ENCODE measurements at places on chromosomes 3 and 15.

- no peaks in the 10 kb centered on the region for H3K4me1 ChIP-seq
- DNase-seq = no peak
- no peaks in the 10 kb centered on the region for H3K36me3 ChIP-seq
- no peak overlapping the region for H3K4me3 ChIP-seq
- H3K27me3 ChIP-seq = peaks cover 4% of the 10 kb centered on the region
Measured at GRCh38 chr15:93452537-93453211, 363.7 kb upstream of the RGMA start.

- DNase-seq = no peak
- no peaks in the 10 kb centered on the region for H3K4me1 ChIP-seq
- peaks cover 2% of the 10 kb centered on the region for H3K36me3 ChIP-seq
- peaks cover 48% of the 10 kb centered on the region for H3K27me3 ChIP-seq
- no peak within 1 kb of the TSS for H3K4me3 ChIP-seq
- H3K27ac ChIP-seq = no peak within 1 kb of the TSS
Measured at GRCh38 chr3:126180477-126181397, at the start of gene ALDH1L1. Gene ALDH1L1, minus strand, starts transcription at chr3:126180586. Its CDS starts 19,607 bp downstream, at chr3:126160979.

GRCh38 chr15:81807186-81807585, 238.6 kb downstream of the MEX3B start:
- no peak overlapping the region for H3K4me3 ChIP-seq
- DNase-seq = no peak
- H3K27me3 ChIP-seq = no peaks in the 10 kb centered on the region
- no peaks in the 10 kb centered on the region for H3K36me3 ChIP-seq
- H3K4me1 ChIP-seq = no peaks in the 10 kb centered on the region
- no peak overlapping the region for H3K27ac ChIP-seq

DNA sequence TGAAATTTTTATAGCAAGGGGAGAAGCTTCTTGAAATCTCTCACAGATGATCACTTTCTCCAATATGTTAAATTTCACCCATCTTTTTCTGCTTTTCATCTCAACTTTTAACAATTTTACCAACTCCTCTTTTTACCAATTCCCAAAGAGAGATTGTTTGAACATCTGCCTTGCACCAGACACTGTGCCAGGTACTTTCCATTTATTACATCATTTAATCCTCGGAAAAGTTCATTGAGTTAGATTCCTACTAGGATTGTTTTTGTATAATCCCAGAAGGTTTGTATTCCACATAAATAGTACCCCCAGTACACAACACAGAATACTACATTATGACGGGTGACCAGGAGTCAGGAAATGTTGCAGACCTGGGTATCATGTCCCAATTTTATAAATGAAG, 74.1 kb downstream of the ATP8B4 start:
- no peak for DNase-seq
- H3K4me1 ChIP-seq = peaks cover 3% of the 10 kb centered on the region
- H3K27me3 ChIP-seq = no peaks in the 10 kb centered on the region
- no peaks in the 10 kb centered on the region for H3K36me3 ChIP-seq
- no peak overlapping the region for H3K27ac ChIP-seq

DNA sequence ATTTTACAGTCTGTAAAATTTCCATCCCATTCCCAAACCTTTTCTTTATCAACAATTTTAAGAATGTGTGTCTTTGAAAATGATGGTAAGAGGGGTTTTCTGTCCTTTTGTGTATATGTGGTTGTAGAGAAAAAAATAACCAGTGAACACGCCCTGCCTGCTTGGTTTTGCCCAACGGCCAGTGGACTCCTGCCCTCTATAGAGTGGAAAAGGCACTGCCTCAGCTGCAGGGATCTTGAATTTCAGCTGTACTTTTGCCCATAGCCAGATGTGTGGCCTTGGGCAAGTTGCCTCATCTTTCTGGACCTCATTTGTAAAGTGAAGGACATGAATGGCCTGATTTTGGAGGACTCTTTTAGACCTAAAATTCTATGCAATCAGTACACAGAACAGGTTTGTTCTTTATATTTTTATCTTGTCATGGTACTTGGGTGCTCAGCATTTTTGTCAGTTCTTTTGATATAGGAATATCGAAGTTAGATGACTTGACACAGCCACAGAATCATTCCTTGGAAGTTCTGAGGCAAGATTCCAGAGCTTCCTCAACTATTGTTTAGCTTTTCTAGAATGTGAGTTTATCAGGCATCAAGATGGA, 81.0 kb downstream of the CLDN11 start:
- no peak overlapping the region for H3K4me3 ChIP-seq
- DNase-seq = no peak
- no peaks in the 10 kb centered on the region for H3K27me3 ChIP-seq

DNA sequence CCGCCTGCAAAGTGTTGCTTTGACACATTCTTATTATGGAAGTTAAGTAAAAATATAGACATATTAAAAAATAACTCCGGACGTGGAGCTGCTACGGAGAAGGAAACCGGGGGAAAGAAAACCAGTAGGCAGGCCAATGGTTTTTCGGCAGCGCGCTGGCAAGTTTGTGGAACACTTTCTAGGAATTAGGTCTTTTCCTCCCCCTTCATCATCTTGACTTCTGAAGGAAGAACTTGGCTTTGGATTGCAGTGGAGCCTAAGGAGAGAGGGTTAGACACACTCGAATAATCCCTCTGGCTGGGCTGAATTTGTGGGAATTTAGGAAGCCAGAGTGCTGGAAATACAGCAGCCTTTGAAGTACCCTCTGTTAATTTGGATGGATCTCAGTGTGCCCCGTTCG, 317 bp downstream of the ROBO2 start:
- no peak overlapping the region for H3K27ac ChIP-seq
- H3K27me3 ChIP-seq = peaks cover 35% of the 10 kb centered on the region
- H3K4me3 ChIP-seq = no peak overlapping the region
- no peaks in the 10 kb centered on the region for H3K4me1 ChIP-seq

DNA sequence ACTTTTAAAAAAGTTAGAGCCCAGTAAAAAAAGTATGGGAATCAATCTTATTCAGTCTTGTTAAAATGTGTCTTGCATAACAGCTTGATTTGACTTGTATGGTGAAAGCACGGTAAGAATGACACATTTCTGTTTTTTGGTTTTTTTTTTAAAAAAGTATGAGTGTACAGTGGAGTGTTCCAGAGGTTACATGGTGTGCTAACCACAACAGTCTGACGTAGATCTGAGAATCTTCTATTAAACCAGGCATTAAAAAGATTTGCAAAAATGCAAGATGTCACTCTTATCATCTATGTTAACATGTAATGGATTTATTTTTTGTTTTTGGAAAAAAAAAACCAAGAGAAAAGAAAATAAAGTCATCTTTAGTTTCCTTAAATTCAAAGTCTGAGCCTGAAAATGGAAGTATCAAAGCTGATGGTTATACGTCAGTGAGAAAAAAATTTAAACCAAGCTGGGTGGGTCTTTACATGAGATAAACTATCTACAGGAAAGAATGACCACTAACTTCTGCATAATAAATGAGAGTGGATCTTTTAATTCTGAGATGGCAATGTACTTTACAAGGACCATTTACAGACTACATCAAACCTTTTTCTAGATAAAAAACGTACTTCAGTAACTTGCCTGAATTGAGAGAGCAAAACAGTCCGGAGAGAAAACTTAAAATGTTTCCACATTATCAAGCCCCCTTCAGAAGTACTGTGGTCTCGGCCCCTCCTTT, 1.6 kb downstream of the GABPB1 start:
- peaks cover 8% of the 10 kb centered on the region for H3K27me3 ChIP-seq
- H3K4me3 ChIP-seq = peak overlapping the region; percentile 82
- H3K4me1 ChIP-seq = peaks cover 53% of the 10 kb centered on the region

DNA sequence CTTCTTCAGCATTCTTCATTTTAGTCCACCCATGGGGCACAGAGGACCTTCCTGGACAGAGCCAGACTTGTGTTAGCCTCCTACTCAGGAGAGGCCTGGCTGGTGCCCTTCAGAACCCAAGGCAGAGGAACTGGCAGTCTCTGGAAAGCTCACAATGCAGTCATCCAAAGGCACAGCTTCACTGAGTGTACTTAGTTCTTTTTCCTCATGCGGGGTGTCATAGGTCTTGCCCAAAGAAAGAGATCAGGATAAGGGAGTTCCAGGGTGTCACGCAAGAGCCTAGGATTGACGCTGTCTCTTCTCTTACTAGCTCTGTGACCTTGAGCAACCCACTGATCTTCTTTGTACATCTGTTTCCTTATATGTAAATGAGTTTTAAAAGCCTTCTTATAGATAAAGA, 58.7 kb downstream of the CD200 start:
- no peak overlapping the region for H3K4me3 ChIP-seq
- no peak for DNase-seq
- peak overlapping the region; percentile 71 for H3K27ac ChIP-seq
- peaks cover 10% of the 10 kb centered on the region for H3K36me3 ChIP-seq

GRCh38 chr3:10395671-10396070, 74.8 kb upstream of the SEC13 start:
- H3K27me3 ChIP-seq = peaks cover 43% of the 10 kb centered on the region
- DNase-seq = peak; percentile 71
- peak overlapping the region; percentile 1 for H3K4me3 ChIP-seq
- H3K36me3 ChIP-seq = no peaks in the 10 kb centered on the region
- peak overlapping the region; percentile 47 for H3K27ac ChIP-seq

Measured in activated naive CD4-positive, alpha-beta T cell treated with anti-CD3 and anti-CD28 coated beads, Interleukin-2, amount 10 ng/mL, durations not matched to agents 7 days and 5 days (primary cell).